ENCODE measurements at places on chromosomes 13 and 19.

- DNase-seq = no peak
Observed at GRCh38 chr19:16957151-16957701, 68.4 kb downstream of the F2RL3 start.

GRCh38 chr19:45179072-45179891, 698 bp downstream of the BLOC1S3 start:
- DNase-seq = no peak

DNA sequence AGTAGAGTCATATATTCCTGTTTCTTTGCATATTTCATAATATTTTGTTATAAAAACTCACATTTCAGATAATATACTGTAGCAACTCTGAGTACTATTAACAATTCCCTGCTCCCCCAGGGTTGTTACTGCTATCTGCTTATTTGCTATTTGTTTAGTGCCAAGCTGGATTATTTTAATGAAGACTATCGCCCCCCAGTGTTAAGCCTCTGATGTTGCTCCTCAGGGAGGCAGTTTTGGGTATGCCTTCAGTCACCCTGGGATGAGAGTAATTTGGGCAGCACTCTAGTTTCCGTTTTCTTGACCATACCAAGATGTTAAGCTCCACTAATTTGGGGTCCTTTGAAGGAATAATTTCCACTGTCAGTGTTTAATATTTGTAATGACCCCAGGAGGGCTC, 46.0 kb downstream of the MICU2 start:
- no peak for DNase-seq

- no peak for DNase-seq
Observed at GRCh38 chr19:48573163-48573505, 21.2 kb downstream of the SULT2B1 start.

GRCh38 chr13:68056816-68057710, 826.9 kb upstream of the PCDH9 start:
- no peak for DNase-seq

GRCh38 chr19:39498798-39499642, at the start of gene DLL3:
DLL3 (plus strand) TSS chr19:39498947; CDS start chr19:39498975, 28 bp downstream.
- DNase-seq = no peak

GRCh38 chr19:51724543-51724942, 752 bp upstream of the HAS1 start:
- no peak for DNase-seq

- no peak for DNase-seq
Observed at GRCh38 chr13:68509734-68510621, 1279.8 kb upstream of the PCDH9 start.

DNA sequence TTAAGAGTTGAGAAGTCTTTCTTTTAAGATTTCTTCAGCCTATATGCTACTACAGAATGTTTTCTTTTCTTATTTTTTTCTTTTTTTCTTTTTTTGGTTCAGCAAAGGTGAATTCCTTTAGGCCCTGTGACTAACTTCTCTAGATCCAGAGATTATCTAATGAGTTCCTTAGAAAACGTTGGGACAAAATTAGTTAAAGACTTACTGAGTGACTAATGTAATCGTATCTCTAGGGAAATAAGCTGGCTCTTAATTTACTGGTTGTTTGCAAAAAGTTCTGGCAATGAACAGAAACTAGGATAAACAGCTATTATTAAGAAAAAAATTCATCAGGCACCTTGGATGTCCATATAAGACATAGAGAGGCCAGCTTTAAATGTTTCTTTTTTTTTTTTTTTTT, 30.7 kb upstream of the CSNK1A1L start:
- no peak for DNase-seq

DNA sequence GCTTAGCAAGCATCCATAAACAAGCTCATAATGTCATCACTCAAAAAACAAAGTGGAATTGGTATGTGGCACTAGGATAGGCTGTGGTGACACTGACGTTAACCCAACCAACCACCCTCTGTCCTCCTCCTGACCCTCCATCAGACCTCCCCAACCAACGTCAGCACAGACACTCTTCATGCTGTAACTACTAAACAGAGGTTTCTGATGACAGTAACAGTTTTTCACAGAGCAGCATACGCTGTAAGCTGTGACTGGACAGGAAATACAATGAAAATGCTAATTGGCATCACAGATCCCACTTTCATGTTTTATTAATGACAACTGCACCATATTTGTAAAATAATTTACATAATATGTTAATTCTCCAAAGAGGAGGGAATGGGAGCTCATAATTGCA, 238.0 kb downstream of the IRS2 start:
- DNase-seq = no peak

- no peak for DNase-seq
Observed at GRCh38 chr19:9353011-9353410, 9.8 kb upstream of the ZNF177 start.

DNA sequence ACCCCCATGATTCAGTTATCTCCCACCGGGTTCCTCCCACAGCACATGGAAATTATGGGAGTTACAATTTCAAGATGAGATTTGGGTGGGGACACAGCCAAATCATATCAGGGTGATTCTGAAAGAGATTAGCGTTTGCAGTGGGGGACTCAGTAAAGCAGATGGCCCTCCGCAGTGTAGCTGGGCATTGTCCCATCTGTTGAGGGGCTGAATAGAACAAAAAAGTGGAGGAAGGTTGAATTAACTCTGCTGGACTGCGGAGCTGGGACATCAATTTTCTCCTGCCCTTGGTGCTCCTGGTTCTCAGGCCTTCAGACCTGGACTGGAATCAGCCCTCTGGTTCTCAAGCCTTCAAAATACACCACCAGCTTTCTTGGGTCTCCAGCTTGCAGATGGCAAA, 55.2 kb upstream of the CACNA1A start:
- no peak for DNase-seq

DNA sequence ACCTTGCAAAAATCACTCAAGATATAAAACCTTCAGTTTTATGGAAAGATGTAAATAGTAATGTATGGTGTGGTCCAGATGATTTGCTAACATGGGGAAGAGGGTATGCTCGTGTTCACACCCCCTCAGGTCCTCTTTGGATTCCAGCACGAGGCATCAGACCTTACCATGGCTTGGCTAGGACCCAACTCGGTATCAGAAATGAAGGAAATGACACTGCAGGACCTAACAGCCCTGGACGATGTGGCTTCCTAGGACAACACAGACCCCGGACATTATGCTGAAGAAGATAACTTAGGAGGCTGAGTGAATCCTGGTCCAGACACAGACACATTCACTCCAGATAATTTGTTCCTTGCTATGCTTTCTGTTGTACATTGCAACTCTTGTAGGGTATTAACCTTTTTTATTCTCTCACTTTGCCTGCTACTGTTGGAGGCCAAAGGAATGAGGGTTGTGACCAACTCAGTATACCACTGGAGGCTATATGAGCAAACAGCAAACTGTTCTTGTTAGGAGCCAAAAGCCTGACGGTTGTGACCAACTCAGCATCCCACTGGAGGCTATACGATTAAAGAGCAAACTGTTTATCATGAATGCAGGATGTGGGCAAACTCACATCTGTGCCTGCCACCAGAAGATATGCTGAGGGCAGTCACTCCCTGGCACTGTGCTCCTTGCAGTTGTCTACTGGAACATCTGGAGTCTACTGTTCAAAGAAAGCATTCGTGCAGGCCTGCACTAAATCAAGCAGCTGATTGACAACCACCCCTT, 121.7 kb downstream of the ZNF429 start:
- no peak for DNase-seq

GRCh38 chr13:97188207-97188606, 33.9 kb upstream of the MBNL2 start:
- no peak for DNase-seq

DNA sequence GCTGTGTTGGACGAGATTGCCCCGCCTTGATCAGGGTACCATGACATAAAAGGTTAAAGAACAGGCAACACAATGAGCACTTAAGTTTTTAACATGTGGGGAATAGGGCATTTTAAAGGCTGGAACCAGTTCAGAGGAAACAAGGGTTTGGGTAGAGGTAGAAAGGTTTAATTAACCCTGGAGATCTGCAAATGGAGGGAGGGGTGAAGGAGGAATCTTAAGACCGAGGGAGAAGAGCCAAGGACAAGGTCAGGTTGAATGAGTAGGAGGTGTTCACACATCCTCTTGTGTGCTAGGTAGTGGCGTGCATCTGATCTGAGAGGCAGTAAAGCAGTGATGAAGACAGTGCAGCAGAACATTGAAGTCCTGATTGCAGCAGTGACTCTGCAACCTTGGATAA, 28.5 kb downstream of the SKA3 start:
- DNase-seq = no peak

DNA sequence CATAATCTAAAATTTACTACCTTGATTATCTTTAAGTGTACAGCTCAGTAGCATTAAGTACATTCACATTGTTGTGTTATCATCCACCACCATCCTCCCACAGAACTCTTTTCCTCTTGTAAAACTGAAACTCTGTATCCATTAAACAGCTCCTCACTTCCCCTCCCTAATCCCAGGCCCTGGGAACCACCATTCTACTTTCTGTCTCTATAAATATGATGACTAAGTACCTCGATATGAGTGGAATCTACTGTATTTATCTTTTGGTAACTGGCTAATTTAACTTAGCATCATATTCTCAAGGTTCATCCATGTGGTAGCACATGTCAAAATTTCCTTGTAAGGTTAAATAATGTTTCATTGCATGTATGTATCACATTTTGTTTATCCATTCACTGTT, 49.0 kb upstream of the POMP start:
- DNase-seq = no peak

- no peak for DNase-seq
Observed at GRCh38 chr13:110240352-110240751, 66.6 kb downstream of the COL4A1 start.

GRCh38 chr19:38264486-38265212, at the start of gene SPINT2:
SPINT2 (plus strand) TSS chr19:38264573; CDS start chr19:38264893, 320 bp downstream.
- no peak for DNase-seq

- no peak for DNase-seq
Observed at GRCh38 chr13:109374609-109375200, 411.7 kb downstream of the IRS2 start.

DNA sequence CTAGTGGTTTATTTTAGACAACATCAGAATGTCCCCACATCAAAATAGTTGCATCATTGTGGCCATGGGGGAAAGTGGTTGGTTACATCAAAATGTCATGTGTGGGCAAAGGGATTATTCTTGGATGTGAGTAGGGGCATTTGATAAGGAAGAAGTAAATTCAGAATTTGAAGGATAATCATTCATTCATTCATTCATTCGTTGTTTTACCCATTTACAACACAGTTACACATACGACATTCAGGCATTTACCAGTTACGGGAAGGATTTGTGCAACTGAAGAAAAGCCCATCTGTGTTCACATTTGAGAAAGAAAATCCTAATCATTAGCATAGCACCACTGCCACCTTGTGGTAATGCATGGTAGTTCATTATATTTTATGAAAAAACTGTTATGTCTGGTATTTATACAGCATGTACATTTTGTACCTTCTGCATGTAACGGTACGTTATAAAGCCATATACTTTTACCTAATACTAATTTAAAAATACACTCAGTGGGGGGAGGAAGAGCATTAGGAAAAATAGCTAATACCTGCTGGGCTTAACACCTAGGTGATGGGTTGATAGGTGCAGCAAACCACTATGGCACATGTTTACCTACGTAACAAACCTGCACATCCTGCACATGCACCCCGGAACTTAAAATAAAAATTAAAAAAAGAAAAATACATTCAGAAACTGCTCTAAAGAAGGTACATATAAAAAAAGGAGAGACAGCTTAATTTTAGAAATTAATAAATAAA, 62.1 kb downstream of the DGKH start:
- DNase-seq = no peak

DNA sequence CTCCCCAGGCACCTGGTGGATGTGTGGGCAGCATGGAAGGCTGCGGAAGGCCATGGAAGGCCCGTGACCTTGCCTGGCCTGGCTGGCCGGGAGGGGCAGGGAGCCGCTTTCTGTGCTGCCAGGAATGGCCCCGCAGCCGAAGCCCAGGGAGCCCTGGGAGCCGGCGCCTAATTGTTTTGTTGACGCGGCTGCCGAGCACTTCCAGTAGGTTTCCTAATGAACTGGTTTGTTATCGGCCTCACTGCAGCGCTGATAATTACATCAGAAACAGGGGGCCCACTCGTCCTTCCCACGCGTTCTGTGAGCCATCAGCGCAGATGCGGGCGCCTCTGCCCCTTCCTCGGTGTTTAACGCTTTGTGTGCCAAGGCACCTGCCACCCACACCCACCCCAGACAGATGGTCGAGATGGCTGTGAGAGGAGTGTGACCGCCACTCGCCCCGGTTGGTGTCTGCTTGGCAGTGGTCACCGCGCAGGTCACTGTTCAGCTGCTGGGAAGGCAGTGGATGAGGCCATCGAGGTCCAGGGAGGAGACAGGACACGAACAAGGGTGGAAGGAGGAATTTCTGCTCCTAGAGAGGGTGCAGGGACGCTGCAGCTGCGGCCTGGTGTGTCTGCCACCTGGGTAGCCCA, 124.5 kb downstream of the KDM4B start:
- peak; percentile 45 for DNase-seq
